ENCODE measurements at places on chromosomes 6 and 20.
A peak's percentile ranks its signal among the peaks of the same experiment; 100 is the strongest.

DNA sequence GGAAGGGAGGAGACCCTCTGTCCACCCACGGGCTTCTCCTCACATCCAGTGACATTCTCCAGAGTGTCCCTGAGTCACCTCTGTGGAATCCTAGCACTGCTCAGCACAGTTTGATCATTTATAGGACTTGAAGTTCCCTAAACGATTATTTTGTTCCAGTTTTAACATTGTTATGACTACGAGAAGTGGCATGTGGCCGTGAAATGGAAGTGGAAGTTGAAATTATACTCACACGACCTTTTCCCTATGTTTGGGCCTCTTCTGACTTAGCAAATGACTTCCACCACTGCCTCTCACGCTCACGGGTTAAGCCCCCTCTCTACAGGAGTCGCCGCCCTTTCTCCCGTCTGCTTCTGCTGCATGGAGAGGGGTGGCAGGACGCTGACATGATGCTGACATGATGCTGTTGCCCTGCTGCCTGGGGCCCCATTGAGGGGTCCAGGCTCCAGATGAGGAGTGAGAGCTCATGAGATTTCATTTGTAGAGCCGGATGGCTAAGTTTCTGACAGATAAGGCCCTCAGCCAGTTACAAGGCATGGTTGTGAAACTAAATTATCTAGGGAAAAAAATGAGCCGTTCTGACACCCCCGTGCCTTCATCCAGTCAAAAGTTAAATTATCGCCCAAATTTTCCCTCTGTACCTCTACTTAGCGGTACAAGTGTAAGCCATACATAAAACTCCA is 153.6 kb upstream of the UST start:
- DNase-seq, result no peak

GRCh38 chr6:84763886-84764331 is 489 bp downstream of the TBX18 start:
- DNase-seq, result peak; percentile 67

DNA sequence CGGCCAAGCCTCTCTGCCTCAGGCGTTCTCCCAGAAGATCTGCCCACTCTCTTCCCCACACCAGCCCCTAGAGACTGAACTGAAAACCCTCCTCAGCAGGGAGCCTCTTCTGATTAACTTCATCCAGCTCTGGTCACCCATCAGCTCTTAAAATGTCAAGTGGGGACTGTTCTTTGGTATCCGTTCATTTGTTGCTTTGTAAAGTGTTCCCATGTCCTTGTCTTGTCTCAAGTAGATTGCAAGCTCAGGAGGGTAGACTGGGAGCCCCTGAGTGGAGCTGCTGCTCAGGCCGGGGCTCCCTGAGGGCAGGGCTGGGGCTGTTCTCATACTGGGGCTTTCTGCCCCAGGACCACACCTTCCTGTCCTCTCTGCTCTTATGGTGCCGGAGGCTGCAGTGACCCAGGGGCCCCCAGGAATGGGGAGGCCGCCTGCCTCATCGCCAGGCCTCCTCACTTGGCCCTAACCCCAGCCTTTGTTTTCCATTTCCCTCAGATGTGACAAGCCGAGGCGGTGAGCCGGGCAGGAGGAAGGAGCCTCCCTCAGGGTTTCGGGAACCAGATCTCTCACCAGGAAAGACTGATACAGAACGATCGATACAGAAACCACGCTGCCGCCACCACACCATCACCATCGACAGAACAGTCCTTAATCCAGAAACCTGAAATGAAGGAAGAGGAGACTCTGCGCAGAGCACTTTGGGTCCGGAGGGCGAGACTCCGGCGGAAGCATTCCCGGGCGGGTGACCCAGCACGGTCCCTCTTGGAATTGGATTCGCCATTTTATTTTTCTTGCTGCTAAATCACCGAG is 14.2 kb downstream of the VEGFA start:
- DNase-seq, result no peak

GRCh38 chr20:47789764-47790579 is 4.7 kb upstream of the SULF2 start:
- no peak for DNase-seq

- no peak for DNase-seq
Observed at GRCh38 chr6:3911130-3911529, 62.0 kb downstream of the FAM50B start.

DNA sequence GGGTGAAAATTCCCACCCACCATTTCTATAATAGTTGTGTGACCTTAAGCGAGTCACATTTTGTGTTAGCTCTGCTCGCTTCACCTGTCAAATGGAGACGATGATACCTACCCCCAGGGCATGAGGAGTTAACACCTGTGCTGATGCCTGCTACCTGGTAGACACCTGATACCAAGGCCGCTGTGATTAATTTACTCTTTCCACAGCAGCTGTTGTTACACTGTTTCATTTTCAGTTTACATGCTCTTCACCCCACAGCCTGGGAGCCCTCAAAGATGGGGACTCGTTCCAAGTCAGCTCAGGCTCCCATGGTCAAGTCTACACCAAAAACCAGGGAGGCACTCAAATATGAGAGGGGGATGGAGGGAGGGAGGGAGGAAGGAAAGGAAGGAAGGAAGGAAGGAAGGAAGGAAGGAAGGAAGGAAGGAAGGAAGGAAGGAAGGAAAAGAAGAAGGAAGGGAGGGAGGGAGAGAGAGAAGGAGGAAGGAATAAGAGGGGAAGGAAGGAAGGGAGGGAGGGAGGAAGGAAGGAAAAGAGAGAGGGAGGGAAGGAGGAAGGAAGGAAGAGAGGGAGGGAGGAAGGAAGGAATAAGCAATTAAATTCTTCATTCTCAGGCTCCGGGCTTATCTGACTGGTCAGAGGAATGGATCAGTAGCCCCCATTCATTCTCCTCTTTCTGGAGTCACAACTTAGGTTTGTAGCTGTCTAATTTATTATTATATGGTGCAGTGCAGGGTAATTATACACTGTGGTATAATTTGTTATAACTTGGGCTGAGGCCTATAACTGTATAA is 40.9 kb downstream of the PDYN start:
- DNase-seq, result no peak

DNA sequence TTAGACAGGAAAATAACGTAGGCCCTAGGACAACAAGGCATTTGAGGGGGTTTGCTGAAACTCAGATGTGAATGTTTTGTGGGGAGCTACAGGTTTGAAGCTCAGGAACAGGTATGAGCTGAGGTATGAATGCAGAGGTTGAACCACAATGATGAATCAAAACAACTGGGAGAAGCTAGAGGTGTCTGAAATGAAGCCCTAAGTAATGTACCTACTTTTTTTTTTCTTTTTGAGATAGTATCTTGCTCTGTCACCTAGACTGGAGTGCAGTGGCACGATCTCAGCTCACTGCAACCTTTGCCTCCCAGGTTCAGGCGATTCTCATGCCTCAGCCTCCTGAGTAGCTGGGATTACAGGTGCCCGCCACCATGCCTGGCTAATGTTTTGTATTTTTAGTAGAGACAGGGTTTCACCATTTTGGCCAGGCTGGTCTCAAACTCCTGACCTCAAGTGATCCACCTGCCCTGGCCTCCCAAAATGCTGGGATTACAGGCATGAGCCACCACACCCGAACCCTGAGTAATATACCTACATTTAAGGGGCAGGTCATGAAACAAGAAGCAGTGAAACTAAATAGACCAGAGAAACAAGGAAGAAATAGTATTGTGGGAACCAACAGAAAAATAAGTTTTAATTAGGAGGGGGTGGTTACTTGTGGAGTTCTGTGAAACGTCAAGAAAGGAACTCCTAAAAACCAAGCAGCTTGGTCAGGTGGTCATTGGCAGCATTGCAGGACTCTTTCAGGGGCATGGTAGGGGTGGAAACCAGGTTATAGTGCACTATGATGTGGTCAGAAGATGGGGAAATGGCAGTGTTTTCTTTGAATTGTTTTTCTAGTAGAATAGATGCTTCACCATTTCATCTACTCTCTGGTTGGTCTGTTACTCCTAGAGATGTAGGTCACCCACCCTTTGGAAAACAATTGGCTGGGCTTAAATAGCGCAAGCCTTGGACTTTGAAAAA is 138.1 kb downstream of the CD164 start:
- DNase-seq, result no peak

DNA sequence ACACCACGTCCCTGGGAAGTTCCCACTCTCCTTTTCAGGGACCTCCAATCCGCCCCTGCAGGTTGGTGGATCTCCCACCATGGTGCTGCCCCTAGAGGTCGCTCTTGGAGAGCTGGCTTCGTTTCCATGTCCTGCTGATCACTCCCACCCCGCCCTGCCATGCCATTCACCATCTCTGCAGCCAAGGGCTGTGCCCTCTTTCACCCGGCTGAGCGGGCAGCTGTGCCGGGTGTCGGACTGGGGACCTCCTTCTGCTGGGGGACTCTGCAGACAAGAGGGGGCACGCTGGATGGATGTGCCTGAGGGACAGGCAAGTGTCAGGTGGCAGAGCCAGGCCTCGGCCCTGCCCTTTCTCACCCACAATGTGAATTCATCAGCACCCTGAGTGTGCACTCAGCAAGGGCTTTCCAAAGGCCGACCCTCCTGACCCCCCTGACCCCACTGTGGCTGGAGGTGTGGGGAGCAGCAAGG is 347.0 kb downstream of the CDH4 start:
- DNase-seq, result no peak

DNA sequence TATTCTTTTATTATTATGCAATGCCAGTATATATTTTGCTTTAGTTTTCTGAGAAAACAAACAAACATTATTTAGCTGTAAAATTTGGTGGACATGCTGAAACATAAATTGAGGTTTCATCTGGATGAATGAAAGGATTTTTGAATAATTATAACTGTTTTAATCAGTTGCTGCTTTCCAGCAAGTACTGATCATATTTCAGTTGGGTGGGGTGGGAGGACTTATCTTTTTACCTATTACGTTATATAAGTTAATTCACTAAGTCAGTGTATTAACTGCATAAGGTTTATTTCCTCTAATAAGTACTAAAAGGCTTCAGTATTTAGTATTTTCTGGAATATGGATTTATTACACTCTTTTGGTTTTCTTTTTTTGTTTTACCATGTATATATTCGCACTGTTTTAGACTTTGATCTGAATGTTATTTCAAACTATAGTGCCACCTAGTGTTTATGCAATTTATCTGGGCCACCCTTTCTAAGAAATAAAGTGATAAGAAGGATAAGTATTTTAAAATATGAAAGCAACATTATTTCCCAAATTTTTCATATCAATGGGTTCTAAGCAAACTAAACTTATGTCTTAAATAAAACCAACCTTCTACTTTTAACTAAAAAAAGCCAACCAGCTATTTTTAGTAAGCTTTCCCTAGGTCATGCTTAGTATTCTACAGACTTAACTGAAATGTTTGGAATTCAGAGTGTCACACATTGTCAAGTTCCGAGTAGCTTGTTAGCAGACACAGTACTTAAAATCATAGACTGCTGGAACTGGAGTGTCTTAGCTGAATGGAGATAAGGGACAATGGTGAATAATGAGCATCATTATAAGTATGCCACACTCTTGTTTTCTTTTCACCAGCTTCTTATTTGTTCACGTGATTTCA is 105.4 kb upstream of the MCHR2 start:
- no peak for DNase-seq

GRCh38 chr6:126056355-126057004 is 70.1 kb downstream of the TRMT11 start:
- no peak for DNase-seq

DNA sequence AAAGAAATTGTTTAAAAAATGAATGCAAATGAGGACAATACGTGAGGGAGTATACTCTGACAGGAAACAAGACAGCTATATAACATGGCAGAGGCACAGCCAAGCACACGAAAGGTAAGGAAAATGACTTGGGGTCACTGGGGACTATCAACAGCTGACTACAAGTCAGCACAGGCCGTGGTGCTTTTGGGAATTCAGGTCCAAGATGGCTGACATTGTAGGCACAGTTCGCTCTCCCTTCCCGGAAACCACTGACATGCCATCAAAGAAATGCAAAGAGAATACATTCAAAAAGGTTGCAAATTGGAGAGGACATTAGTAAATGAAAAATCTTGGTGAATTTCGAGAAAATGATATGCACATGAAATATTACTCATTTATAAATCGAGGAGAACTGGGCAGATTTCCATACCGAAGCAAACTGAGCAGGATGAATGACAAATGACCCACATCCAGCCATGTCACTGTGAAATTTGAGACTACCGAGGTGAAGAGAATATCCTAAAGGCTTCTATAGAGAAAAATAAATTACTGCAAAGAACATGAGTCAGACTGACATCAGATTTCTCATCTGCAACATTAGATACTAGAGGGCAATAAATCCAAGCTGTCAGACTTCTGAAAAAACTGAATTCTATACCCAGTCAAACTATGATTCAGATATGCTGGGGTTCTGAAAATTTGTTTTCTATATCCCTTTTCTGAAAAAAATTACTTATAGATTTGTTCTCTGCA is 391.1 kb downstream of the BTBD9 start:
- no peak for DNase-seq

DNA sequence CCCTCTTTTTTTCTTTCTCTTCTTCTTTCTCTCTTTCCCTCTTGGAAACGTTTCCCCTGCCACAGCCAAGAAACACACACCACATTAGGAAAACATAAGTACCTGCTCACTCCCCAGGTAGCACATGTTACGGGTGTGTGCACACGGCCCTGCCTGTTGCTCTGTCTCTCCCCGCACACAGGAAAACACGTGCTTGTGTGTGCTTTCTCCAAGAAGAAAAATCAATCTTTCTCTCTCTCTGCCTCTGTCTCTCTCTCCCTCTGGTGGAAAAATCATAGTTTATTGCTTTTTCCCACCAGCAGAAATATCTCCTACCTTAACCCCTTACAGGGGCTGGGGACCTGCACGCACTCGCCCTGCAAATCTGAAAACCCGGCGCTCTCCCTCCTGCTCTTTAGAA is 102.3 kb downstream of the EDN3 start:
- DNase-seq, result no peak

DNA sequence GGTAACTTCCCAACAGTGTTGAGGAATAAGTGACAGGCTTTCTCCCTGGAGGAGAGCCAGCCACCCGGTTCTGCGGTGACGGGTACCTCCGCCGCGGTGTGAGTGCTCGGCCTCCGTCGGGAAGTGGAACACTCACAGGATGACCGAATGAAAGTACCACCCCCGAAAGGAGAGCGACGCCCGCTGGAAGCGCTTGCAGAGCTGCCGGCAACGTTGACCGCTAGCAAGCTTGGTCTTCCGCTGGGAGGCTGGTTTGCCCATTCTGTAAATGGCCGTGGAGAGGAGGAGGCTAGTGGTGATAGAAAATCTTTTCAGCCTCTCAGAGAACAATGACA is 614 bp upstream of the TMEM242 start:
- DNase-seq, result no peak

GRCh38 chr6:3727036-3727435 is 24.5 kb downstream of the PXDC1 start:
- no peak for DNase-seq

- no peak for DNase-seq
Observed at GRCh38 chr6:69866351-69866769, at the start of gene COL19A1. Gene COL19A1, plus strand, starts transcription at chr6:69866556. Its CDS starts 13,012 bp downstream, at chr6:69879568.
